ENCODE measurements at places on chromosomes 1 and 21.

GRCh38 chr1:214281021-214281719 is at the start of gene SMYD2:
TSS of gene SMYD2 (plus strand) at chr1:214281159. CDS start at chr1:214281255, 96 bp downstream.
- peak; percentile 73 for DNase-seq

- no peak for DNase-seq
Measured at GRCh38 chr1:241637604-241638003, 2.6 kb downstream of the CHML start.

GRCh38 chr1:209356976-209357377 is 226.5 kb upstream of the CAMK1G start:
- DNase-seq = no peak

DNA sequence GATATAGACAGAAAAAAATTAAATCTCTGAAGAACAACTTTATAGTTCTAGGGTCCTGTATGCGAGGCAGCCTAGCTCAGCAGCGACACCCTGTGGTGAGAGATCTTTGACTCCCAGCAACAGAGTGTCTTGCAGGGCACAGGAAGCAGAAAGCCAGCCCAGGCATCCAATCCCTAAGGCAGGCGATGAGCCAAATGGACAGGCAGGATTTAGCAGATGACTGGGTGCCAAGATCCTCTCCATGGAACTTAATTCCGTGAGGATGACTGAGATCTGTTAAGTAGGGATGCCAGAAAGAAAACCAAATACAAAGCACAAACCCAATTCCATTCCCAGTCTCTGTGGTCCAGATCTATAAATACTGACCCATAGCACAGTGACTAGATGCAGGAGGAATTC is 38.8 kb downstream of the HLCS start:
- DNase-seq = peak; percentile 90

- DNase-seq = no peak
Measured at GRCh38 chr1:199205740-199206441, 567.1 kb downstream of the PTPRC start.

- DNase-seq = no peak
Measured at GRCh38 chr1:225817611-225818061, 7.7 kb downstream of the EPHX1 start.

- no peak for DNase-seq
Measured at GRCh38 chr1:180365039-180365438, 135.0 kb downstream of the LHX4 start.

DNA sequence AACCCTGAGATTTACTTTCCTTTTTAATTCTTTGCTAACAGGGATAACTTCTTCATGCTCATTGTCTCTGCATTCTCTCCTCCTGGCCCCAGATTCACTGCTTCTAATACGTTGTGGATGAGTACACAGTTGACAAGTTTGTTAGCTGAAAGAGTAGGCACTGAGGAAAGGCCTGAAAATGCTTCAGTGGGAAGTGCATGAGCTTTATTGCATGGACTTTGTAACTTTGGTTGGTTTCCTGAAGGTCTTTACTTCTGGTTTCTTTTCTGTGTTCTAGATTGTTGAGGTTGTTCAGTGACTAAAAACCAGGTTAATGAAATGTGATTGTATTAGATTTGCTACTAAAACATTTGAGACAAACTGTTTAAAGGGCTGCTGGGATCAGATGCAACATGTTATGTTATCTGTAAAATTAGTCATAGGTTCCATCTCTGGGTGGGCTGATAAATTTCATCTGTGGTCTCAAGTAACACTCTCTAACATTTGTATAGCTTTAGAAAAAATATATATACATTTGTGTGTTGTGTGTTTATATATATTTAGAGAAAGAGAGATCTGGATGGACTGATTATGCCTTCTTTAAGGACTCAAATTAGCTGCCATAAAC is 19.1 kb downstream of the LRIG2 start:
- no peak for DNase-seq

- DNase-seq = no peak
Measured at GRCh38 chr1:192153276-192153675, 5.0 kb upstream of the RGS18 start.

DNA sequence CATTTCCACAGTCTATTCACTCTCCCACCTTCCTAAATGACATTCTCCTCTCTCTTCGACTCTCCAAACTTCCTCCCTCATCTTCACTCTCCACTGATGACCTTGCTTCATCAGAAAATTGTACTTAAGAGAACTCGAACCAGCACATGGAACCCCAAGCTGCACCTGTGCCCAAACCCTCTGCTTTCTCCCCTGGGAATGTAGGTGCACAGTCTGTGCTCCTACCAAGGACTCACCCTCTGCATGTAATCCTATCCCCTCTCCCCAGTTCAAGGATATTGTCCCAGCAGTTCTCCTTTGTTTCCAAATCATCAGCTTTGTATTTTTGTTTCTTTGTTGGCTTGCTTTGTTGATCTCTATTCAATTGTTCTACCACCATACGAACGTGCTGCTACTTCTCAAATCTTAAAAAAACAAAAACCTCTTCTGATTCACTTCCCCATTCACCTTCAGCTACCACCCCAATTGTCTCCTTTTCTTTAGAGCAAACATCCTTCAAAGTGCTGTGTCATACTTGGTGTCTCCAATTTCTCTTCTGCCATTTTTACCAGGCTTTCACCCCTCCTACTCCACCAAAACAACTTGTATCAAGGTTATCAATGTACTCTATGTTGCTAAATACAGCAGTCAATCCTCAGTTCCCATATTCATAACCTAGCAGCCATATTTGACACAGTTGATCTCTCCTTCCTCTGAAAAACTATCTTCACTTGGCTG is 26.8 kb downstream of the RAB3B start:
- DNase-seq = no peak

DNA sequence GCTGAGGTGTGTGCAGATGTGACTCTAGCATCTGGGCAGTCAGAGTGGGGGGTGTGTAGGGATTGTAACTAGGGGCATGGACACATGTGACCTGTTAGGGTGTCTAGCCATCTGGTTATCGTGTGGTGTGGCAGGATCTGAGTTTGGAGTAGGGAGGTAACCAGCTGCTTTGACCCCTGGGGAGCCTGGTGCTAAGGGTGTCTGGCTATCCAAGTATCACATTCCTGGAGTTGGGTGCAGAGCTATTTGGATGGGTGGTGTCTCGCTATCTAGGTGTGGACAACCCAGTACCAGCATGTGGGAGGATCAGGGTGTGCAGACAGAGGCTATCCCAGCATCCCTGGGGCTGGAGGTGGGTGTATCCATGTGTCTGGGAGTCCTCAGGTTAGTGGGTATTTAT is 4.7 kb downstream of the PTPRU start:
- no peak for DNase-seq

DNA sequence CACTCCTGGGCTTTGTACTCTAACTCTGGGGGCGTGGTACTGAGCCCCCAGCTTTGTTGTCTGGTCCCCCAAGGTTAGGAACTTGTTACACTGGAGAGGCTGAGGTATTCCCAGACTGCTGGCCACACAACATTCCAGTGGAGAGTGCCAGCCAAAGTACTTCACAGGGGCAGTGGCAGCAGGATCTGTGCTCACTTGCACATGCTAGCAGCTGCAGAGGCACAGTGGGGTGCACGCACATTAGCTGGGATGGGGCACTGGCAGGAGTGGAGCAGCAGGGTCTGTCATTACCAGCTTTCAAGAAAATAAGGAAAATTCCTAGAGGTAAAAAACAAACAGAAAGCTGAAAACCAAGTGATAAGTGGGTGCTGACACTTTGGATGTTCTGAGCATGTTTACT is 31.0 kb downstream of the ZNF691 start:
- no peak for DNase-seq

- no peak for DNase-seq
Measured at GRCh38 chr1:152367436-152367835, 7.6 kb upstream of the FLG2 start.

DNA sequence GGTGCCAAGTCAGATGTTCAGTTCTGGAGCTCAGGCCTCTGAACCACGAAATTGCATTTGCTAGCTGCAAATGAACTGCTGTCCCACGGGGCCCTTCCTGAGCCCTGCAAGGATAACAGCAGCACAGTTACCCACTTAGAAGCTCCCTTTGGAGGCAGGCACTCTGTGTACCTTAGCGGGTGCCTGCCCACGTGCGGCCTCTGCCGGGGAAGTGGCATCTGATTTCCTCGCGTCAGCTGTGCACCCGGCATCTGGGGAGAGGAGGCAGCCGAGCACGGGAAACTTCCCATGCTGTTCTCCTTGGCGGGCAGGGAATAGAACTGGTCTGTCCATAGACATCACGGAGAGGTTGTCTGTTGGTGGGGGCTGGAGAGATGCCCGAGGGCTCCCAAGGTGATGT is 148.0 kb upstream of the C1orf174 start:
- DNase-seq = no peak

GRCh38 chr1:193256019-193256418 is 69.6 kb upstream of the B3GALT2 start:
- DNase-seq = no peak

- no peak for DNase-seq
Measured at GRCh38 chr21:28871388-28872010, 121.2 kb downstream of the LTN1 start.

DNA sequence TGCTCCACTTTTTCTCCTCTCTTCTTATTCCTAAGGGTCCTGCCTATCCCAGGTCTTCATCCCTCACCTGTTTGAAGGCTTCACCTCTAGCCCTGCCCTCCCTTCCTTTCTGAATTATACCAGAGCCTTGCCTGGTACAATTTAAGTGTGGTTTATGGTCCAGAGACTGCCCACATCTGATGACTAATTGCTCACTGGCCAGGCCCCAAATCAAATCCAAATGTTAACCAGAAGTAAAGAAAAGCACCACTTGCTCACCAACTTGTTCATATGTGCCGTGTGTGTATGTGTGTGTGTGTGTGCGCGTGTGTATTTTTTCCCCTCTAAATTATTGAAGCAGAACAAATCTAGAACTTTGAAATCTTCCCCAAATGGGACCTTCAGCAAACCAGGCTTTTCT is 26.4 kb downstream of the MYOM3 start:
- DNase-seq = no peak

- peak; percentile 65 for DNase-seq
Measured at GRCh38 chr1:93814059-93814794, 64.8 kb downstream of the DNTTIP2 start.

- DNase-seq = no peak
Measured at GRCh38 chr1:205124726-205125125, 2.9 kb upstream of the RBBP5 start.

GRCh38 chr1:211356723-211357407 is 30.2 kb downstream of the TRAF5 start:
- DNase-seq = no peak

GRCh38 chr1:51661081-51661518 is 44.2 kb downstream of the OSBPL9 start:
- no peak for DNase-seq

DNA sequence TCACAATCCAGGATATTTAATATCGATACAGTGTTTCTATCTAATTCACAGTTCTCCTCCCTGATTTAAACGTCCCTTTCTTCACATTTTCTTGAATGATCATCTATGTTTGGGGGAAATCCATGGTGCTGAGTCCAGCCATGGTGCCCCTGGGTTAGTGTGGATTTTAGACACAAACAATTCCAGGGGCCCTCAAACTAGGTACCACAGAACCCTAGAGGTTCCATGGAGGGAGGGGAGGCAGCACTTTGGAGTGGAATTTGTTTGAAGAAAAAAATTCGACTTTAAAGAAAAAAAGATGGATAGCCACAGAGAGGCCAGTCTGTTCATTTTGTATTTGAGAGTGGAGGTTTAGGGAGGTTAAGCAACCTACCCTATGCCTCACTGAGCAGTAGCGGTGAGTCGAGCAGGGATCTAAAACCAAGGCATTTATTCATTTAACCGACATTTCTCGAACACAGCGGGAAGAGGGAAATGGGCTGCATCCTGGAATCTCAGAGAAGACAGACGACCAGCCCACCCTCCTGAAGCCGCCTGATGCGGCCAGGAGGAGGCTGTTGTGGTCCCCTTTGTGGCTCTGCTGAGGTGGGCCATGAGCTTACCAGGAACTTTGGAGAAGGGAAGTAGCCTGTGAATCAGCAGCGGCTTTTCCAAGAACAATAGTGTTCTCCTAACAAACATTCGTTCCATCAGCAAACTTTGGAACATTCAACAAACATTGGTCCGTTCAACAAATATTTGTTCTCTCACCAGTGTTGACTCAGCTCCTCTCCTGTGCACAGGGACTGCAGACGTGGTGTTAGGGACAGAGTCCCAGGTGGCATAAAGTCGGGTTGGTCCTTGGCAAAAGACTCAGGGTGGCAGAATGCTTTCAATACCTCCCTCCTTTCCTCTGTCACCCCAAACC is 103.5 kb upstream of the ZBTB40 start:
- DNase-seq = no peak

GRCh38 chr1:154014154-154014907 is 23.8 kb downstream of the RPS27 start:
- no peak for DNase-seq

- no peak for DNase-seq
Measured at GRCh38 chr1:208511242-208511860, 267.2 kb upstream of the PLXNA2 start.

- DNase-seq = no peak
Measured at GRCh38 chr1:168834225-168834872, 105.3 kb upstream of the DPT start.

DNA sequence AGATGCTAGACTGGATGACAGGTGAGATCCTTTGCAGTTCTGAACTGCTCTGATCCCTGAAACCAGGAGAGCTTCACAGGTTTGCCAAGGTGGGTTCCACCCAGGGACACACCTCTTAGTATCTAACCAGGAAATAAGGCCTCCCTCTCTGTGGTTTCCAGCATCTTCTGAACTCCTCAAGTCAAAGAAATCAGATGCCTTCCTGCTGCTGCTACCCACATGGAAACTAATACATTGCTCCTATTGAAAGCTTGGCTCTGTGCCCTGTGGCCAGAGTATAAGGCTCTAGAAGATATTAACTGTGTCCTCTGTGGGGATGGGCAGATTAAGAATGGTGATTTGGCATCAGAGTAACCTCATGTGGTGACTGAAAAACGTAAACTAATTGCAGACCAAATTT is 75.0 kb upstream of the MRPS6 start:
- DNase-seq = no peak

- no peak for DNase-seq
Measured at GRCh38 chr1:68339505-68339904, 107.2 kb upstream of the WLS start.

- no peak for DNase-seq
Measured at GRCh38 chr21:29271927-29272333, 26.8 kb upstream of the BACH1 start.

DNA sequence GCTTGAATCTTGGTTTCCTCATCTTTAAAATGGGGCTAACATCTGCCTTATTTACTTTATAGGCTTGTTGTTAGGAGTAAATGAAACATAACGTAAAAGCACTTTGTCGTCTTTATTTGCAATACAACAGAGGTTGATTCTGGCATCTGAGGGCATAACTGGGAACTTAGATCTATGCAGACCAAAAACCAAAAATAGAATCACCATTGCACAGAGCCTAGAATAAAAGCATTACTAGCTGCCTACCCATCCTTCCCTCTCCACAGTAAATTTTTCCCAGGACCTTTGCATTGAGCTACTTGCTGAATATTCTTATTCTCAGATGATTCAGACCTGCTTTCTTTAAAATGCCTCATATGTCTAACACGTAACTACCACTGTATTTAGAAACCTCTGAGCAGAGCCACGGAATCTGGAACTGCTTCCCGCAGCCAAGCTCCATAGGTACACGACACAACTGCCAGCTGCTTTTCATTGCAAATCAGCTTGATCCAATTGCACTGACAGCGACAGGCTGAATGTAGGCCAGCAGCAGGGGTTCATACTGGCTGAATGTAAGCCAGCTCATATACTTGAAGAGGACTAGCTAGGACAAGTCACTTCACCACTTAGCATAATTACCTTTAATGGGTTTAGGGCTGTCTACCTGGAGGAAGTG is 33.2 kb upstream of the SERBP1 start:
- DNase-seq = no peak

All from stimulated activated CD8-positive, alpha-beta memory T cell treated with anti-CD3 and anti-CD28 coated beads, Interleukin-4, amount 100 ng/mL, for 48 hours (primary cell).